Activated T-helper 1 cell treated with anti-CD3 and anti-CD28 coated beads, Interleukin-12 subunit alpha, Interleukin-12 subunit beta, Interleukin-2, Interleukin-4 antibody, amounts not matched to agents 30 ng/mL and 10 ng/mL and 1 ng/mL, durations not matched to agents 14 hours and 24 hours and 36 hours (primary cell): ENCODE measurements at places on chromosomes 12 and 14. TPM values are rescaled to one million over a fixed set of nuclear protein-coding genes. Genes with fewer than 3 reads are reported as not detected.

SIX1 gene
- 0.39 and 0.41 TPM in 2 replicates for total RNA-seq

CCDC196 gene
- total RNA-seq, result not detected in 2 replicates

CDKN3 gene
- total RNA-seq, result 36.5 and 39.2 TPM in 2 replicates

TAS2R31 gene
- total RNA-seq, result 4.1 and 4.5 TPM in 2 replicates

PRIM1 gene
- 67.5 and 67.8 TPM in 2 replicates for total RNA-seq

DLGAP5 gene
- 22.4 and 26.4 TPM in 2 replicates for total RNA-seq

CYP46A1 gene
- 0.27 TPM in 1 of 2 replicates, not detected in the other for total RNA-seq

OR4M1 gene
- not detected in 2 replicates for total RNA-seq

DUSP6 gene
- total RNA-seq, result 108 and 115 TPM in 2 replicates

GDF3 gene
- total RNA-seq, result not detected in 2 replicates

CRIP1 gene
- total RNA-seq, result 97.1 and 103 TPM in 2 replicates

C14orf39 gene
- total RNA-seq, result not detected in 2 replicates

ARF6 gene
- total RNA-seq, result 163 and 164 TPM in 2 replicates

GLIPR1L1 gene
- not detected in 2 replicates for total RNA-seq

TAS2R42 gene
- total RNA-seq, result not detected in 2 replicates

BDKRB1 gene
- total RNA-seq, result not detected in 2 replicates
